ENCODE measurements at places on chromosomes 1 and 21. TPM values are rescaled to one million over a fixed set of nuclear protein-coding genes. Genes with fewer than 3 reads are reported as not detected.

The ABCG1 gene
- 0.77 TPM for total RNA-seq

The CFAP141 gene
- not detected for total RNA-seq

The TSPEAR gene
- not detected for total RNA-seq

The RABGGTB gene
- total RNA-seq, result 75.0 TPM

DNA sequence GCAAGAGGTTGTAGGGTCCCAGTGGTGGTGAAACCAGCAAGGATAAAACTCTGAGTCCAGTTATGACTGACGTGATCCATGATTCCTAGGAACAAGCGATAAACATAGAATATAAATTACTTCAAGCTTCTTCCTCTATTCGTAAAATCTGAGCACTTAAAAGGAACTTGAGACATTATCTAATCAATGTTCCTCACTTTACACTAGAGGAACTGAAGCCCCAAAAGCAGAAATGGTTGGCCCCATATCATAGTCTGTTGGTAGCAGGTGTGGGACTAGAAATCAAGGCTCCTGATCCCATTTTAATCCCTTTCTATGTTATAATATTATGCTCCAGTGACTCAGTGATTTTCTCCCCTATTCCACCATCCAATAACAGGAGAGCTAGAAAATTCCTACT, 21.9 kb upstream of the MNDA start:
- no peaks in the 10 kb centered on the region for H3K27me3 ChIP-seq
- H3K27ac ChIP-seq, result no peak overlapping the region
- H3K36me3 ChIP-seq, result no peaks in the 10 kb centered on the region
- H3K4me1 ChIP-seq, result no peaks in the 10 kb centered on the region

DNA sequence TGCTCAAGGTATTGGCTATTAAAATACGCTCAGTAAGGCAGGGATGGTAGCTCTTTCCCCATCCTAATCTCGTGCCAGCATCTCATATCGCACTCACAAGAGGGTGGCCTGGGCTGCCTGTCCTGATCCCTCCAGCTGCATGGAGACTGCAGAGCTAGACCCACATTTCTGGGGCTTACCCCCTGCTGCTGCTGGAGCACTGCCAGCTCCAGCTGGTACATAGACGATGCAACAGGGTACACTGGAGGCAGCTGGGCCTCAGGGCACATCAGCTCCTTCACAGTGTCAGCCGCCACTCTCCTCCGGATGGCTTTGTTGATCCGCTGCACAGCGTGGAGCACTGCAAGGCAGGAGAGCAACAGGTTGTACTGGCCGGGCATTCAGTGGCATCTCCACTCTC, 16.0 kb downstream of the IQGAP3 start:
- H3K27ac ChIP-seq, result no peak overlapping the region
- no peaks in the 10 kb centered on the region for H3K27me3 ChIP-seq
- H3K4me3 ChIP-seq, result no peak overlapping the region
- no peaks in the 10 kb centered on the region for H3K4me1 ChIP-seq
- H3K36me3 ChIP-seq, result peaks cover 23% of the 10 kb centered on the region

DNA sequence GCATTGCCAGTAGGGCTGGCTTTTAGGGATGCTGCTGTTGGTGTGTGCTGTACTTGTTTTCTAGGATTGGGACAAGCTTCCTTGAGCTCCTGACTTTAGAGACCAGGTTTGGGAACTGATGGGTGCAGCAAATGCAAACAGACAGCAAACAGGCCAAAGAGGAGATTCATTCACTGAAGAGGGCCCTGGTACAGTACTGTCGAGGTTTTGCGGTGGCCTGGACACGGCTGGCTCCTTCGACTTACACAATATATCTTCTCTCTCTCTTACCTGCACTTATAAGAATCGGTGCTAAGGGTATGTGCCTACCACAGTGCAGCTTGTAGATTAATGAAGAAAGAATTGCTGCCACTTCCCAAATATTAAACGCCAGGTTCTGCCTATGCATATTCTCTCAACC, 44.6 kb downstream of the ATP1A1 start:
- no peaks in the 10 kb centered on the region for H3K36me3 ChIP-seq
- peak overlapping the region; percentile 83 for H3K4me3 ChIP-seq
- peaks cover 2% of the 10 kb centered on the region for H3K27me3 ChIP-seq
- H3K4me1 ChIP-seq, result no peaks in the 10 kb centered on the region

DNA sequence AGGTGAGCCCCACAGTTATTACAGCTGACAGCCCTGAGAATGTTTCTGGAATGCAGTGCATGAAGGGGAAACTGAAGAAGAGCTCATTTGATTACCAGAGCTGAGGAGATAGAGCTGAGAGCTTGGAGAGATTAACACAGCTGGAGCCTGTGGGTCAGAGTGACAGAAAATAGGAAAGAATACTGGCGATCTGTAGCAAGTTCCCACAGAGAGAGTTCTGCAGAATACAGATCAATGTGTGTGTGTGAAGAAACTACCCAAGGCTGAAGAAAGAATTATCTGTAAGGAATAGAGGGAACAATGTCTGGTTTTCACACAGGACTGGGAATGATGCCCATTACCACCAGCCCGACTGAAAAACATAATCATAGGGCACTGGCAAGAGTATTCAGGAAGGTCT, 103.6 kb upstream of the SNX7 start:
- no peak overlapping the region for H3K4me3 ChIP-seq
- DNase-seq, result no peak
- H3K4me1 ChIP-seq, result no peaks in the 10 kb centered on the region
- H3K27me3 ChIP-seq, result no peaks in the 10 kb centered on the region

- H3K27ac ChIP-seq, result no peak overlapping the region
- peak; percentile 75 for DNase-seq
- no peak overlapping the region for H3K4me3 ChIP-seq
Measured at GRCh38 chr1:100360790-100361510, 8.6 kb downstream of the CDC14A start.

- peaks cover 49% of the 10 kb centered on the region for H3K4me1 ChIP-seq
- H3K27me3 ChIP-seq, result no peaks in the 10 kb centered on the region
- DNase-seq, result no peak
- H3K36me3 ChIP-seq, result no peaks in the 10 kb centered on the region
- H3K4me3 ChIP-seq, result no peak overlapping the region
- no peak overlapping the region for H3K27ac ChIP-seq
Measured at GRCh38 chr1:234958706-234959657, 169.7 kb downstream of the TOMM20 start.

DNA sequence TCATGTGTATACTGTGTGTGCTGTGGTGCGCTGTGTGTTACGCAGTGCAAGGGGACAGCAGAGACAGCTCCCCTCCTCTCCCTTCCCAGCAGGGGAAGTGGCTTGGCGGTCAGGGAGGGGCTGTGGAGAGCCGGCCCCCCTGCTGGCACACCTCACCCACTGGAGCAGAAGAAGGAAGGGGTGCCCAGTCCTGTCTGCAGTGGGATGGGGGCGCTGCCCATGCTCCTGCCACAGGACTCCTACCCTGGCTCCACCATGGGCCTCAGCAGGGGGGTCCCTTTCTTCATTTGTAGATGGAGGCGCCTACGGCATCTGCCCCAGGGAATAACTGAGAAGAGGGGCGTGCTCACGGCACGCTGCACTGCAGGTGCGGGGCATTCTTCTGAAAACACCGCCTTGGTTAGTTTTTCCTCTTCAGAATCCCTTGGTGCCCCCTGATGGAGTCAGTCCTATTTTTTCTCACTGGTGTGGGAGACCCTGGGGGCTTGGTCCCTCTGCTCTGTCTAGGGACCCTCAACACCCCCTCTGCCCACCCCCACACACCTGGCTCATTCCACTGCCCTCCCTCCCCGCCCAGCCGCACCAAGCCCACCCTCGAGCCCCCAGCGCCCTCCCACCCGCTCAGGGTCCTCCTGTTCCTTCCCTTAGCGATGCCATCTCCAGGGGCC, 13.8 kb upstream of the LDLRAP1 start:
- H3K4me3 ChIP-seq, result no peak overlapping the region
- no peaks in the 10 kb centered on the region for H3K36me3 ChIP-seq
- no peak for DNase-seq
- peaks cover under 1% of the 10 kb centered on the region for H3K27me3 ChIP-seq
- no peaks in the 10 kb centered on the region for H3K4me1 ChIP-seq
- no peak overlapping the region for H3K27ac ChIP-seq

DNA sequence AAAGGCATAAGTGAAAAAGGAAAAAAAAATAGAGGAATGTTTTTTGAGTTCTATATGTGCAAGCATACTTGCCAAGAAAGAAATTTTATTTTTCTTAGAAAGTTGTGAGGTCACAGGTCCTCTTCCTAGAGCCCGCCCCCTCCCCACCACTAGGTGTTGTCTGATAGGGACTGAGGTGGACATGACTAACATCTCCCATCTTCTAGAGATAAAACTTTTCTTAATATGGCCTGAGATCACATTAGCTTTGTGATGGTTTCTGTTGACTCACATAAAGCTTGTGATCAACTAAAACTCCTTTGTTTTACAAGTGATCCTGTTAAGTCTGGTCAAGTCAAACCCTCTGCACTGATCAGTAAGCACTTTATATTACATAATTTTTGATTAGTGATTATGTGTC, 33.4 kb upstream of the CITED4 start:
- no peaks in the 10 kb centered on the region for H3K27me3 ChIP-seq
- H3K36me3 ChIP-seq, result no peaks in the 10 kb centered on the region
- no peak overlapping the region for H3K27ac ChIP-seq

Measured in fibroblast of lung (primary cell).